ENCODE measurements at places on chromosomes 4 and X. TPM values are rescaled to one million over a fixed set of nuclear protein-coding genes. Genes with fewer than 3 reads are reported as not detected.

ZCCHC18 gene
- not detected for total RNA-seq

BEX2 gene
- 2.5 TPM for total RNA-seq

DNA sequence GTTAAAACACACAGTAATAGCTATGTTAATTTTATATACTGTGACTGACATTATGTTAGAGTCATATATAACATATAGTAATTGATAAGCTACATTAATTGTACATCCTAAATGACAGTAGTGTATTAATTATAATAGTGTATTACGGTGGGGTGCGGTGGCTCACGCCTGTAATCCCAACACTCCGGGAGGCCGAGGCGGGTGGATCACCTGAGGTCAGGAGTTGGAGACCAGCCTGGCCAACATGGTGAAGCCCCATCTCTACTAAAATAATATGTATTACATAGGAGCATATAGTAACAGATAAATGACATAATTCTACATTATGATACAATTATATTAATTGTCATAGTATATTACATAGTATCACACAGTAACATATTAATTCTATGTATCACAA lies 12.2 kb downstream of the ASMTL start:
- no peak for DNase-seq

GPRASP1 gene
- 1.2 TPM for total RNA-seq

GRCh38 chr4:159178979-159179969 lies 76.4 kb downstream of the RAPGEF2 start:
- no peak for DNase-seq

GAB1 gene
- total RNA-seq: 14.6 TPM

DNA sequence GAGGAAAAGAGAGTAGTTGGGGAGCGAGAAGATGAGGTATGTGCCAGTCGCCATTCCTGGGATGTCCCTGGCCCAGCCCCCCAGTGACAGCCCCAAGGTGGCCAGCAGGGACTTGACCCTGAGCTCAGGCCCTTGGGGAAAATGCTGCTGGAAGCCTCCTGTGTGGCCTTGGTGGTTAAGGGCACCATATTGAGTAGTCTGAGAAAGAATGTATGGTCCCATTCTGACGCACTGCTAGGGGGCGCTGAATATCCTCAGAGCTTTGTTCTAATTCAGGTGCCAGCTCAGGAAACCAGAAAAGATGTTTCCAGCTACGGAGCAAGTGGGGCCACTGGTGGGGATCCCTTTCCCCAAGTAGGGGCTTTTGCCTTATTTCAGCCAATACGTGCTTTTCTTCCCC lies 14.0 kb upstream of the UBA6 start:
- no peak for DNase-seq

DNA sequence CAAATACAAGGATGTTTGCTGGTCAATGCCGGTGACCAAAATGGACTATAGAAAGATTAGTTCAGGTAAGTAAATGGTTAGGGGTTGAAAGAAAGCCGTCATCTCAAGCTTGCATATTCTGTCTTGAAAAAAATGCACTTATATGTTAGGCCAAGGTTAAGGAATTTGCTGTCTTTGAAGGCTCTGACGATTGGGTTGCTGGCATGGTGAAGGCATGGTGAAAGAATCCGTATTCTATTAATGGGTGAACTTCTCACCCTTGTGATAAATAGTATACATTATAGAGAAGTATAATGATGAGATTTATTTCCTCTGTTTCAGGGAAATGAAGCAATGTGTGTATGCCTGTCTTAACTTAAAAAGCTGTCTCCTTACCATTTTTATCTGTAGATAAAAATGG lies 132.6 kb downstream of the ADGRL3 start:
- DNase-seq: no peak

NIPAL1 gene
- 0.69 TPM for total RNA-seq

GRCh38 chrX:145405012-145405411 lies 157.7 kb downstream of the SPANXN1 start:
- DNase-seq: no peak

ATG4A gene
- total RNA-seq: 26.8 TPM

SRPX2 gene
- 4.9 TPM for total RNA-seq

- DNase-seq: no peak
Observed at GRCh38 chr4:184459413-184459812, 14.9 kb downstream of the IRF2 start.

GRCh38 chrX:125295337-125295736 lies 24.3 kb upstream of the TEX13C start:
- DNase-seq: no peak

DNA sequence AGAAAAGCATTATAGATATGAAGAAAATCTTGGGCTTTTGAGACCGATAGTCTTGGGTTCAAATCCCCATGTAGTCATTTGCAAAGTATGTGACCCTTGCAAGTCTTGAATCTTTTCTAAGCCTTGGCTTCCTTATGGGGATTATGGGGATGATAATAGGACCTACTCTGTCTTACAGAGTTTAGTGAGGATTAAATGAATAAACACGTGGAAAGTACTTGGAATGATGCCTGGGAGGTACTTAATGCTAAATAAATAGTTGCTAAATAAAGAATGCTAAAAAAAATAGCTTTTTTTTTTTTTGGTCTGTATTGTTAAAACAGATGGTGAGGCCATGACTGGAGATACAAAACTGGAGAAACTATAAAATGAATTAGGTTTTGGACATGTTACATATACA lies 292.7 kb downstream of the GPAT3 start:
- DNase-seq: no peak

GRCh38 chr4:38489924-38490639 lies 173.9 kb upstream of the KLF3 start:
- no peak for DNase-seq

DNA sequence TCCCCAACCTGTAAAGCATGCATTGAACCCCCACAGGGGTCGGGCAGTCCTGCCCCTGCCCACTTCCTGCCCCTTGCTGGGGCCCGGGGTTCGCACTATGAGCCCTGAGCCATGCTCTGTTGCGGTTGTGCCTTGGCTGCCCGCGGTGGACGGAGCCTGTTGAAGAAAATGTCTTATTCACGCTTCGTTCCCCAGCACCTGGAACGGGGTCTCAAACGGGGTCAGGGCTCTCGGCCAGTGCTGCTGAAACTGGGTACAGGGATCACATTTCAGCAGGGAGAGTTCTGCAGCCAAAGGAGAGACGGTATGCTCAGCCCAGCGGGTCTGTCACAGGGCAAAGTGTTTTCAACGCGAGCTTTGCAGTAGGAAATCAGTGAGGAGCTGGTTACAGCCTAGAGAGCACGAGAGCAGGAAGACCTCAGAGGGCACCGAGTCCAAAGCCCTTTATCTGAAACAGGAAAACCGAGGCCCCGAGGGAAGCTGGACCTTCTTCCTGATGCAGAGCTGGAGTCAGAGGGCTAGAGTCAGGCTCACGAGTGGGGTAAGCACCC lies 46.3 kb upstream of the AFAP1 start:
- DNase-seq: no peak

FGF2 gene
- total RNA-seq: 3.1 TPM

- no peak for DNase-seq
Observed at GRCh38 chr4:185211641-185212040, 2.2 kb downstream of the SNX25 start.

FGA gene
- 0.79 TPM for total RNA-seq

CLIC2 gene
- total RNA-seq: 8.5 TPM

GRCh38 chr4:164606478-164606877 lies 147.5 kb upstream of the SMIM31 start:
- DNase-seq: no peak

- DNase-seq: no peak
Observed at GRCh38 chrX:17042037-17042436, 95.6 kb downstream of the REPS2 start.

DCAF12L1 gene
- not detected for total RNA-seq
